ENCODE measurements at places on chromosomes 3 and 15.

DNA sequence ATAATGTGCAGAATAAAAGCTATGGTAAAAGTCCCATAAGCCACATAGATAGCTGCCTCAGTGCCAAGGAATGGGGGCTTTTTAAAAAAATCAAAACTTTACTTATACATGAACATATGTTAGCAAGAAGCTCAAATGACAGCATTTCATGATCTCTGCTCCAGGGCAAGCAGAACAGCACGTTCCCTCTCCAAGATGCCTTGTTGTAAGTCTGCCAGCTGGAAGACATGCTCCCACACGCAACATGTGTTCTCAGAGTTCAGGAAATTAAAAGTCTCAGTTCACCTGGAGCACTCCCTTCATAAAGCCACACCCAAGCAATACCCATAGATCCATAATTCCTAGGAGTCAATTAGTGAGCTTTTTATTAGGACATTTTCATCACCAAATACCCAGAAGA lies 52.2 kb downstream of the ABI3BP start:
- DNase-seq: no peak

GRCh38 chr3:51830836-51831385 lies 30.5 kb upstream of the IQCF2 start:
- no peak for DNase-seq

DNA sequence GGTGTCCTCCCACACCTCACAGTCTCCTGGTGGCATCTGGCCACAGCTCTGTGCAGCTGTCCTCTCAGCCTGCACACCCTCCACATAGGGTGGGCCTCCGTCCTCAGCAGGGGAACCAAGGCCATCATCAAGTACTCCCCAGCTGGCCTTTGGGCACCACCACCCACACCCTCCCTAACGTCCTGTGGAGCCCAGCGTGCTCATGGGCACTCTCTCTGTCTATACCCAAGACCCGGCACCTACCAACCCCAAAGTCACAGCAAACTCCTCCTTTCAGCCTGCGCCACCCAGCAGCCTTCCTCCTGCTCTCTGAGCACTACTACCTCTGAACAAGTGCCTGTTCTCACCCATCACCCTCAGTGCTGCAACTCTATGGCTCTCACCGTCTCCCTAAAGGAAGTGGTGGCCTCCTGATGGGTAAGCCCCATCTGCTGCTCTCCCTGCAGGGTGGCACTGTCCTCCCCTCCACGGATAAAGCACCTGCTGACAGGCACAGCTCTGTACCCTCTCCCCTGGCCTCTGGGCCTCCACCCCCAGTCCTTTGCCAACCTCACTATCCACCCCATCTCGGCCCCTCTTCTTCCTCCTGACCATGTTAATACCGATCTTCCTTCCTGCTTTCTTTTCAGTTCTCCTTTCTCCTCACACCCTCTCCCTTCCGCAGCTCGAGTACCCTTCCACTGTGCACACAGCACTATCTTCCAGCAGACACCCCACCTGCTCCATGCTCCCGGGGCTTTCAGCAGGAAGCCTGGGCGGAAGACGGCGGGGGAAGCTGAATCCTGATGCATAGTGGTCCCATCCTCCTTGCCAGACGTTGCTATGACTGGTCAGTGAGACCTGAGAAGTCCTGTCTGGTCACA lies 31.5 kb downstream of the SLC41A3 start:
- DNase-seq: no peak

DNA sequence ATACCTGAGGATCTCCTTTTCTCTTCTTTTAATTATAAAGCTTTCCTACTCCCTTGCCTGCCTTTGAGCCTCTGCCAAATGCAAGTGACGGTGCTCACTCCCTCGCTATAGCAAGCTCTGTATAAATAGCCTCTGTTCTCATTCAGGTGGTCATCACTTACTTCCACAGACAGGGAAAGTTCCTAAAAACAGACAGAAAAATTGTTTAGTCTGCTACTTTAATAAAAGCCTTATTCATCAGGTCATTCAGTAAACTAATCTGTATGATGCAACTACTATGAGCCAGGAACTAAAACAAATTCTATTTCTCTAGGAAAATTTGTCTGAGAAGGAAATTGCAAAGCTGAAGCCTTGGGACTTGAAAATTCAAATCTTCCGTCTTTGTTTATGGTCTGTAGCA lies 10.2 kb upstream of the DLG1 start:
- no peak for DNase-seq

DNA sequence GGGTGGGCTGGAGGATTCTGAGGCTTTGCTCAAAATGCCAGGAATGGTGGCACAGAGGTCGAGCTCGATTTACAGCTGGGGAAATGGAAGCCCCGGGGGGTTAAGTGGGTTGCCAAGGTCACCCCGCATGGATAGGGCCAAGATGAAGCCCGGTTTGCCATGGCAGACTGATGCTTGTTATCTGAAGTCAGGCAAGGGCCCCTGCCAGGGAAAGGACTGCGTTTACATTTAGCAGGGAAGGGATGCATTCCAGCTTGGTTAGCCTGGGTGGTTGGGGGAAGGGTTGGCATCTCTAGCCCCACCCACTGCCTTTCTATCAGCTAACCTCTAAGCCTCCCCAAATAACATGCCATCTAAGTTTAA lies 79.0 kb downstream of the RPLP1 start:
- DNase-seq: no peak

GRCh38 chr3:177787279-177788041 lies 590.2 kb upstream of the TBL1XR1 start:
- no peak for DNase-seq

DNA sequence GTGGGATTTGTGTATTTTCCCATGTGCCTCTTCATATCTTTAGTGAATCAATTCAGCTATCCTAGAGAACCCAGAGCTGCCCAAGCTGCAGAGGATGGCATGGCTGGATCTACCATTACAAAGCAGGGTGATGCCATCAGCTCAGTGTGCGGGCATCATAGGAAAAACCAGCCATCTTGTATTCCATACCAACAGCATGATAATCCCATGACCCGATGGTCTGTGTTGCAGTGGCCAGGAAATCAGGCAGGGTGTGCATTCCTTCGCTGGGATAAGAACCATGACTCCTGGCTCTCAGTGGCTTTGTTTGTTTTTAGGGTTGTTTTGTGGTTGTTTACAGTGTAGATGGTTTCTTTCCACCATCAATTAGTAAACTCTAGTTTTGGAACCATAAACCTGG lies 36.0 kb downstream of the ARHGAP31 start:
- no peak for DNase-seq

- no peak for DNase-seq
These were observed 1.4 kb upstream of the GHRL start for GRCh38 chr3:10294030-10294586.

- peak; percentile 14 for DNase-seq
These were observed 63.2 kb downstream of the AKAP13 start for GRCh38 chr15:85443593-85444087.

- DNase-seq: no peak
These were observed 48.8 kb downstream of the UBP1 start for GRCh38 chr3:33391255-33391995.

DNA sequence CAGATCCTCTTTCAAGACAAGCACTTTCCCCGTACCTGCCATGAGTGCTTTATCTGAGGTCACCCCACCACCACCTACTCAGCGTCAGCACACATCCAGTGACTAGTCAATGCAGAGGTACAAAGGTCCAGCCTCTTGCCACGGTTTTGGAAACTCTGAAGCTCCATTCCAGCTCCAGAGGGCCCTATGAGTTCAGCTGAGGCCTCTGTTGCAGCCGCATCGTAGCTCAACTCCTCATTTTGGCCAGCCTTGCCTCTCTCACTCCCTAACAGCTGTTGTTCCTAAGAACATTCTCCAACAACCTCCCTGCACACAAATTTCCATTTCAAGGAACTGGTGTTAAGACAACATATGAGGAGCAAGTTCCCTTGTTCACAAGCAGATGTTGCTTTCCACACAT lies 405.1 kb upstream of the PROK2 start:
- no peak for DNase-seq

DNA sequence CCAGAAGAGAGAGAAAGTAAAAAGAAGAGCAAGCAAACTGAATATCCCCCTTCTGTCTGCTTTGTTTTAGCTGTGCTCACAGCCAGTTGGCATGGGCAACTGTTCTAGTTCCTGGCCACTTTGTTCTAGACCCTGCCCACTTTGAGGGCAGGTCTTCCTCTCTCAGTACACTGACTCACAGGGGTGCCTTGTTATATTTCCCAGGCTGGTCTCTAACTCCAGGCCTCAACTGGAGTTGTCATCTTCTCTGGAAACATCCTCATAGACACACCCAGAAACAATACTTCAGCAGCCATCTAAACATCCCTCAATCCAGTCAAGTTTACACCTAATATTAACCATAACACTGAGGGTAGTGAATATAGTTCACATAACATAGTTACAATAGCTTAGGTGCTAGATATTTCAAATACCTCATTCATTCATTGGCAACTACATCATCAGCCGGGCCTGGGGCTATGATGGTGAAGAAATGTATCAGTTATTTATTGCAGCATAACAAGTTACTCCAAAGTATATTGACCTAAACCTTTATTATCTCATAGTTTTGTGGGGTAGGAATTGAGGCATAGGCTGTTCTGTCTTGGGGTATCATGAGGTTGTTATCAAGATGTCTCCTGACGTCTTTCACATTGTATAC lies 106.0 kb downstream of the UBE2E2 start:
- DNase-seq: no peak

DNA sequence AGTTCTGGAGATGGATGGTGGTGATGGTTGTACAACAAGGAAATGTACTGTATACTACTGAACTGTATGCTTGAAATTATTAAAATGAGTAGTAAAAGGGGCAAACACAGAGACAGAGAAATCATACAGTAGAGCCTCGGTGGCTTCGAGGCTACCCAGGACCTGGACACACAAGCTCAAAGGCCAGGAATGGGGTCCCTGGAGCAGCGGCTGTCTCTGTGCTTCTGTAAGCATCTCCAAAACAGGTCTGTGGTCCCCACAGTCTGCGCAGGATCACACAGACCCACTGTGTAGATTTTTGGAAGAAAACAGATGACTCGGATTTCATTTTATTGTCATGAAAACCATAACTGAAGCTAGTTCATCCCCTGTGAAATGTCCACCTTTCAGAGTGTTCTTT lies 39.7 kb downstream of the PGPEP1L start:
- no peak for DNase-seq
